ENCODE measurements at places on chromosomes 2 and 18.
A peak's percentile ranks its signal among the peaks of the same experiment; 100 is the strongest.

DNA sequence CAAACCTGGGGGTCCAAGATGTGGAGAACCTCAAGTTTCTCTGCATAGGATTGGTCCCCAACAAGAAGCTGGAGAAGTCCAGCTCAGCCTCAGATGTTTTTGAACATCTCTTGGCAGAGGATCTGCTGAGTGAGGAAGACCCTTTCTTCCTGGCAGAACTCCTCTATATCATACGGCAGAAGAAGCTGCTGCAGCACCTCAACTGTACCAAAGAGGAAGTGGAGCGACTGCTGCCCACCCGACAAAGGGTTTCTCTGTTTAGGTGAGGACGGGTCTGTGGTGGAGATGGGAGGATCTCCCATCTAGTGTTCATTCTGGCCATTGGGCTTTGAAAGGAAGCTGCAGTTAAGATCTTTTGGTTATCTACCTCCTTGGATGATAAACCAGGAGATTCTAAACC is 2.9 kb downstream of the CASP10 start:
- no peak for DNase-seq

DNA sequence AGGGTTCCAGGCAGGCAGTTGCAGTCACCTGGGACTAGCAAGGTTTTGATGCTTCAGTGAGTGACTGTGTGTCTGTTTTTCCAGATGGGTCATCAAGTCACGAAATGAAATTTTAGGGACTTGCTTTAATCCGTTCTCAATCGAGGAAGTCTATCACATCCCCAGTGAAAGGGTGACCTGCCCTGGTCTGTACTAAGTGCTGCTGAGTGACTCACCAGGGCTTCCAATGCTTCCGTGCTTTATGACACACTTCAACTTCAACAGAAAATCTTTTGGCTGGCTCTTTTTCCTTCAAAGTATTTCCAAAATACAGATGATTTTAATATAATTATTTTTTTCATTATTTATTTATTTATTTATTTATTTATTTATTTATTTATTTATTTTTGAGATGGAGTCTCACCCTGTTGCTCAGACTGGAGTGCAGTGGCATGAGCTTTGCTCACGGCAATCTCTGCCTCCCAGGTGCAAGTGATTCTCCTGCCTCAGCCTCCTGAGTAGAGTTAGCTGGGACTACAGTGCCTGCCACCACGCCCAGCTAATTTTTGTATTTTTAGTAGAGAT is 18.4 kb downstream of the TFCP2L1 start:
- DNase-seq, result no peak

DNA sequence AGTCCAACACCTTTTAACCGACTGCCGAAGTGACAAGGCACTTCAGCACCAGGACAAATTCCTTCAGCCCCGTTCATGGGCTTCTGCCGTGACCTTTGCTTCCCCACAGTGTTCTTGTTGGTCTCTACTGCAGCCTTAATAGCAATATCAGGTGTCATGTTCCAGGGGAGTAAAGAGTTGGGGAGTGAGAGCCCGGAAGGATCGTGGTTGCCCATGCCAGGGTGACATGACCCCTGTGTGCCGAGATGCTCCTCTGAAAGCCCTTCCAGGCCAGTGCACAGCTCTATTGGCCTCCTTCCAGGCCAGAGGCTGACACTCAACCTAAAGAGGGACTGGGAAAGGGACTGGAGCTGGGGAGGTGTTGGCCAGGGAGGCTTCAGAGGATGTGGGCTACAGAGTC is 279.2 kb downstream of the CYRIA start:
- peak; percentile 100 for DNase-seq

- DNase-seq, result no peak
Measured at GRCh38 chr2:42868874-42869273, 76.5 kb upstream of the HAAO start.

- DNase-seq, result peak; percentile 94
Measured at GRCh38 chr2:216692636-216693413, 2.5 kb downstream of the IGFBP5 start.

- DNase-seq, result peak; percentile 46
Measured at GRCh38 chr18:3623769-3624545, 174.0 kb downstream of the TGIF1 start.

DNA sequence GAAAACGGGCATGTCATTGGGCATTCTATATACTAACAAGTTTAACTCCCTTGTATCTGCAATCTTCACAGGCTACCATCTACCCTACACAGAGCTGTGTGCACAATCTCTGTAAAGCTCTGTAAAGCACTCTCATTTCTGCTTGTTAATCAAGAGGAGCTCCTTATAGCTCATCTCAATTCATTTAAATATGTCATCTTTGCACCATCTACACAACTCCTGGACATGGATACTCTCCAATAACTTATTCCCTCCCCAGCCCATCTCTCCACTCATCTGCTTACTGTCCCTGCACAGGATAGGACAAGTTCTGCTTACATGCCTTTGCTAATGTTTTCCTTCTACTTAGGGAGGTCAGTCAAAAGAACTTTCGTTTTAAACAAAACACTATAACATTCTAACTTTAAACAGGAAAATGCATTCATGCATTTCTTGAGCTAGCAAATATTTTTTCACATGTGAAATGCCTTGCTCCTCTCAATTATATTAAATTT is 61.4 kb downstream of the DPP4 start:
- no peak for DNase-seq

GRCh38 chr2:101150306-101151145 is 656 bp downstream of the TBC1D8 start:
- DNase-seq, result peak; percentile 25

DNA sequence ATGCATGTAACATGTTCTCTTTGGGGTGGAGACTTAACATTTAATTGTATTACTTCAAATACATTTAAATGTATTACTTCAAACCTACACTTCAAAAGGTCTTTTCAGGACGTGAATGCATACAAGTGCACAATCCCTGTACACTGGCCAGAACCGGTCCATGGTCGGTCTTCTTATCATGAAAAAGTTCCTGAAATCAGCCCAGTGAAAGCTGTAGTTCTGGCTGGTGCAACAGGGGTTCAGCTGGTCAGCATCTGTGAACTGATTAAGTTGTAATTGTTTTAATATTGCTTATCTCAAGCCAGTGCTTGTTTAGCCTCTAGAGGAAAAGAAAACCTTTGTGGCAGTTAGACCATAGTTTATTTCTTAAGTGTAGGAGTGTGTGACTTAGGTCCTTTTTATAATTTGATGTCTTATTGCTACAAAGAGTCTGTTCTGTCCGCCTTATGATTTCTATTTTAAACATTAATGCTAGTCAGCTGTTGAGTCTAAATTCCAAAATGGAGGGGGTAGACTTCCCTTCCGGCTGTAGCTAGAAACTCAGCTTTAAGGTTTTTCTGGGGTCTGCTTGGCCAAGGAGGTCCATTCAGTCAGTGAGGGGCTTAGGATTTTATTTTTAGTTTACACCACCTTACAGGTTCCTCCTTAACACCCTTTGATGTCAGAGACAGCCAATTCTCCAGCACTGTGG is 768 bp upstream of the CYBRD1 start:
- no peak for DNase-seq

GRCh38 chr2:165637396-165637795 is 156.7 kb downstream of the GALNT3 start:
- no peak for DNase-seq

- DNase-seq, result no peak
Measured at GRCh38 chr2:150586858-150587257, 99.4 kb upstream of the RND3 start.

DNA sequence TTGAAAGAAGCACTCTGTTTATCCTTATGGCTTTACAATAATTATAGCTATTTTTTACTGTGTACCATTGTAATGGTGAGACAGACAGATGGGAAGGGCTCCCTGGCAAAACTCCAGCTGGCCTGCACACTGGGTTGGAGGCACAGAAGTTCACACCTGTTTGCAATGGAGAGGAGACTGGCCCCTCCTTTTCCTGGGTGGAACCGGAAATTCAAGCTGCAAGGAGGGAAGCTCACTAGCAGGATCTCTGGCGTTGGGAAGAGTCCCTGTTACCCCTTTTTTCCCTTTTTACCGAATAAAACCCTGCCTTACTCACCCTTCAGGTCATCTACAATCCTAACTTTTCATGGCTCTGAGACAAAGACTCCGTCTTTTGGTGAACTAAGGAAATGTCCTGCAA is 100.3 kb upstream of the TFPI start:
- DNase-seq, result peak; percentile 34

GRCh38 chr2:158211502-158211901 is 109.8 kb downstream of the UPP2 start:
- DNase-seq, result no peak

DNA sequence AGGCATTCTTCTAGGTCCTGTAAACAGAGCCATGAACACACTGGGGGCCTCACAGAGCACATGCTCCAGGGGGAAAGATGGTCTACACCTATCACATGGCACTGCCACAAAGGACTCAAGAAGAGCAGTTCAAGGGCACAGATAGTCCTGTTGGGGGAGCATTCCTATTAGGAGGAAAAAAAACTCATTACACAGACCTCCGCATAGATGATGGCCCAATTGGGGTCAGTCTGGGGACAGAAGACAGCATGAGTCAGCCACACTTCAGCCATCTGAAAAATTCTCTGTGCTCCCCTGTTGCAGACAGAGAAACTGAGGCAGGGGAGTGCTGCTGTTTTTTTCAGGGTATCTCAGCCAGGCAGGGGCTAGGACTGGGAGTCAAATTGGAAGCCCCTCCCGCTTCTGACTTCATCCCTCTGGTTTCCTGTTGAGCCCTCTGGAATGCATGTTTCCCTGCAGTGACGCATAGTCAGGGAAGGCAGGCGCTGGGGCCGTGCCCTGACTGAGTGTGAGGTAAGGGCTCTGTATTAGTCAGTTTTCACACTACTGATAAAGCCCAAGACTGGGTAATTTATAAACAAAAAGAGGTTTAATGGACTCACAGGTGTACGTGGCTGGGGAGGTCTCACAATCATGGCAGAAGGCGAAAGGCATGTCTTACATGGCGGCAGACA is 67.9 kb downstream of the RHOB start:
- no peak for DNase-seq

DNA sequence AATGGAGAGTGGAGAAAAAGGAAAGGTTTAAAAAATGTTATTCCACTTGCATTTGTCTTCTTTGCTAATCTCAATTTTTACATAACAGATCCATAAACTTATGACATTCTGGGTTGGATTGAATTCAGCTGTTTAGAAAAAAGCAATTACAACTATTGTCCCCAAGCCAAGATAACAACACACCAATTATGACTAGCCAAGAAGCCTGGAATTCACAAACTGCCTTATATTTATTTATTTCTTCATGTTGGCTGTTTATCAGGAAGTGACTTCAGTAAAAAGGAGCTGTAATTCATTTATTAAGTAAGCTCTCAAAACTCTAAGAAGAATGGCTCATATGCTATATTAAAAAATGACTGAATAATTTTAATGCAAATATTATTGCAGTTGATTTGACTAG is 137.4 kb downstream of the CALCRL start:
- DNase-seq, result no peak

DNA sequence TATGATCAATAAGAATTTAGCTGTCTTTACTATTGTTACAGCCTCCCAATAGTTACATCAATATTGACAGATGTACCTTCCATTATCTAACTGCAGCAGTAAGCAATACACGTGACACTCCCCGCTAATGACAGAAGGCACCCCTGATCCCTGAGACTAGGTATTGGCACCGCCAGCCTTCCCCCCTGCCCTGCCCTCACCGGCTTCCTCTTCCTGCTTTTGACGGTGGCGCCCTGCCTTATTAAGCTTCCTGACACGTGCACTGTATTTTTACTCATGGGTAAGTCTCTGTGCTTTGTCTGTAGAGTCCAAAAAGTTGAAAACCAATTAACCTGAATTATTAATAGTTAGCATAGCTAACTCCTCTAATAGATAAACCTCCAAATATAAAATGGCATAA is 223.5 kb downstream of the EIPR1 start:
- DNase-seq, result no peak

DNA sequence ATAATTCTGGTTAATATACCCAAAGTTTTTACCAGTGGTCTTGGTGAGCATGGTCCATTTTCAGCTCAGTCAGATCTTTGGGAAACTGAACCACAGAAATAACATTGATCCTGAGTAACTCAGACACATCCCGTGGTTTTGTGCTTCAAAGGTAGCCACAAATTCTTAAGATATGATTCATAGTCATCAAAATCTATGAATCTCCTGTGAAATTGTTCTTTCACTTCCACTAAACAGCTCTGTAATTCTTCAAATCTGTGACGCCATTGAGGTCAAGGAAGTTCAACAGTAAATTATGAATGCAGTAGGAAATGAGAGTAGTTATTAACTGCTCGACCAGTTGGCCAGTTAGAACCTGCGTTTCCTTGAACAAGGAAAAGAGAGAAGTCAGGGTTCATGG is 147.3 kb downstream of the IRS1 start:
- no peak for DNase-seq

- no peak for DNase-seq
Measured at GRCh38 chr2:73238149-73238548, 4.0 kb downstream of the CCT7 start.

Measured in BE2C (cell line).